ENCODE measurements at places on chromosomes 13 and 19.

GRCh38 chr19:46896076-46896794, 35.4 kb downstream of the ARHGAP35 start:
- DNase-seq = no peak

- DNase-seq = no peak
These were observed 241.6 kb upstream of the MAB21L1 start for GRCh38 chr13:35718084-35718483.

DNA sequence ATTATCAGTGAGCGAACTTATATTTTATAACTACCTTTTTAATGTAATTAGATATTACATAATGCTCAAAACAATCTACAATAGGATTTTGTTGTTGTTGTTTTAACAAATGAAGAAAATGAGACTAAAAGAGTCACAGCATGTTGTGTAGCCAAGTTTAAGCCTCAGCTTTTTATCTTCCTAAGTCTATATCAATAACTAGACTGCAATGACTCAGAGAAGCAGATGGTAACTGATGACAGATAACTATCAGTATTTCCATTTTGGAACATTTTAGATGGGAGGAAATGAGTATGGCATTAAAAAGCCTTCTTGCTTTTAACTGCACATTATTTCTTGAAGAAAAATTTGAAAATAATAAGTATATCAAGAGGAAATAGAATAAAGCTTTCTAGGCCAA, 825.2 kb downstream of the SLITRK1 start:
- DNase-seq = no peak

DNA sequence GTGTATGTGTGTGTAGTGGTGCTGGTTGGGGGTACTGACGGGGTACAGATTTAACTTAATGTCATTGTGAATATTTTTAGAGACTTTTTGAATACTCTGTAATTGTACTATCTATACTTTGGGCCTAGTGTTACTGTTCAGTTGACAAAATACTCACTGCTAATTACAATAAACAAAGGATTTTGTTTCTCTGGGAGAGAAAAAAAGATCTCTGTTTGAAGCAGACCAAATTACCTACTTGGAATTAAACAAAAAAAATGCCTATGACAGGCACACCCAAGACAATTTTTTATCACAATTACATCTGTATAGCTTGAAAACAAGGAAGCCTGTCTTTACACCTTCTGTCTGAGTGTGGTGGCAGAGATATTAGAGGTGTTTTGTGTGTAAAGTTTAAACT, 45.1 kb downstream of the OLFM4 start:
- DNase-seq = no peak

DNA sequence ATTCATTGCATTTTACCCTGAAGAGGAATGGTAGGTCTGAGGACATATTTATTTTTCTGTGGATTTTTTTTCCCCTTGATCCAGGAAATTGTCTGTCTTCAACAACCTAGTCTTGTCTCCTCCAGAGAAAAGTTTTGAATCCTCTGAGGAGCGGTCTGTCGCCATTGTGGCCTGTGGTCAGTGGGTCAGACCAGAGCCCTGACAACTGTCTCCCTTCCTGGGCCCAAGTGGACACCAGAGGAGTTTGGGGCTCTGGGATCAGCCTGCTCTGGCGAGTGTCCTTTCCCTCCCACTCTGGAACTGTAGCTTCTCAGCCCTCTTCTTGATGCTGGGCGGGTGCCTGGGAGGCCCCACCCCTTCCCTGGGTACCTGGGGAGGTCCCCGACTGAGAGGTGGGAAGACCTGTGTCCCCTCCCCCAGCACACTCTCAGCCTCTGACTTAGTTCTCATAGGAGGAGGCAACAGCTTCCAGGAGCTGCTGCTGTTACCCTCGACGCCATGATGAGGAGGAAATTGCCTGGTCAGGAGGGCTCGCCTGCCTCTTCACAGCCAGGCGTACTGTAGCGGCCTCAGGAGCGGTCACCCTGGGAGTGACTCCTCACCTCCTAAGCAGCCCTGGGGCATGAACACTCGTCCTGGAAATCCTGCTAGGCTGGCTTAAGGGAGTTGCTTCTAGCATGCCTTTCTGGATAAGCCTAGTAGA, 110.3 kb downstream of the GGACT start:
- DNase-seq = no peak

GRCh38 chr19:52990759-52991418, 22.8 kb upstream of the ERVV-1 start:
- DNase-seq = no peak

DNA sequence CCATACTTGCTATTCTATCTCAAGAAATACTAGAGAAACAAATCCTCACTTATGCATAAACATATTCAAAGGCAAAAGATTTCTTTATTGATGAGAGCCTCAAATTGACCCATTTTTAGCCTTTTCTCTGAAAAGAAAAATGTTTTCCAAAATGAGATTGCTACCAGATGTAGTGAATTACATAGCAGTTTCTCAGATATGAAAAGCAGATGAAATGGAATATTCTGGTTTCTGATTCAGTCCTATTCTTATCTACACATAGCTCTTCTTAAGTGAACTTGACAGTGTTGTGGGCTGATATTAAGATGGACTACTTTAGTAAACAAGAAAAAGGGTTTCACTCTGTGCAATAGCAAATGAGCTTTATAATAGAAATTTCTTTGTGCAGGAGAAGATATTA, 183.5 kb downstream of the DNAJC15 start:
- DNase-seq = no peak

- peak; percentile 68 for DNase-seq
These were observed 74.9 kb downstream of the ALOX5AP start for GRCh38 chr13:30810261-30810701.

DNA sequence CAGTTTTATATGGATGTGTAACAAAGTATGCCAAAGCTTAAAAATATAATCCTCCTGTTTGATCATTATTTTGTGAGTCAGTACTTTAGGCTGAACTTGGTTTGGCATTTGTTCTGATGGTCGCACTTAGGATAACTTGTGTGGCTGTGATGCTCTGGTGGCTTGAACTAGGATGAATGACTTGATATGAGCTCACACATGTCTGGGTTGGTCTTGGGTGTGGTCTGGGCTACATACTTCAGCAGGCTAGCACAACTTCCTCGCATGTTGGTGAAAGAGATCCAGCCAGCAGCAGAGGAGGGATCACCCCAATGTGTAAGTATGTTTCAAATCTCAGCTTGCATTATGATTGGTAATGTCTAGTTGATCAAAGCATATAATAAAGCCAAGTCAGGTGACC, 969.1 kb upstream of the PCDH9 start:
- no peak for DNase-seq

GRCh38 chr13:41709511-41709910, 251.4 kb downstream of the VWA8 start:
- no peak for DNase-seq

- no peak for DNase-seq
These were observed 39.3 kb downstream of the C13orf46 start for GRCh38 chr13:113934576-113934975.

GRCh38 chr19:48194041-48194843, 23.8 kb downstream of the ZSWIM9 start:
- no peak for DNase-seq

DNA sequence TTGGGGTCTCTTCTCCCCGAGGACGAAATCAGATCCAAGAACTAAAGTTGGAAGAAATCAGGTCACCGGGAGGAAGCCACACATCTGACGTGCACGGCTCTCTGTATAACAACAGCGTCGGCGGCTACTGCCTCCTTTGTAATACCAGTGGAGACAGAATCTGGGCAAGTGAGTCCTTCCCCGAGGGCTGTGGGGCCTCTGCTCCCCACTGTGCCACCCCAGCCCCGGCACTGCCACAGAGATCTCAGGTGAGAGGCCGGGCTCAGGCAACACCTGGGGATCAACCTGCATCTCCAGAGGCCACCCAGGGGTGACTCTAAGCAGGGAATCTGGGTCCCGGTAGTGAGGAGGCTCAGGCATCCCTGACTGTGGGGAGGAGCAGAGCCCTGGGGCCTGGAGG, 33.7 kb upstream of the C13orf46 start:
- no peak for DNase-seq

GRCh38 chr19:7676376-7676775, 514 bp upstream of the MCEMP1 start:
- DNase-seq = no peak

DNA sequence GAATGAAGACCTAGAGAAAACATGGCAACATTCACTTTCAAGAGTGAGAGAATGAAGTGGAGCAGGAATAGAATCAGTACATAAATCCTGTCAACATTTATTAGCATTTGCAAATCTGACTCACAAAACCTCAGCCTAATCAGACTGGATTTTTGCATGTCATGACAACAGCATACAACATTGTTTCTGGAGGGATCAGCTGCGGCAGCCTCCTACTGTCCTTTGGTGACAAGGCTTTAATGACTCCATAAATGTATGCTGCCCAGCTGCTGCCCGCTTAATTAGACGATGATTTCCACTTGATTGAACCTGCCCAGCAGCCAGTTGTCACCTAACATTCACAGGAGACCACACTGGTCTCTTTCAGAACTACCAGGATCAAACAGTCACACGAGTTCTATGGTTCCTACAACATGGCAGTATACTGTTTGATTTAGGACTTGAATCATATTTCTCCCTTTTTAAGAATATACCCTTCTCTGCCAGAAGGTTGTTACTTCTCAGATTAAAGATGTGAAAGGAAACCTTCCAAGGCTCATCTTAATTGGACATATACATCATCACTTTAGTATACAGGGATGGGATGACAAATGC, 9.3 kb downstream of the EBPL start:
- no peak for DNase-seq

GRCh38 chr13:96925477-96925876, 68.8 kb downstream of the OXGR1 start:
- no peak for DNase-seq

DNA sequence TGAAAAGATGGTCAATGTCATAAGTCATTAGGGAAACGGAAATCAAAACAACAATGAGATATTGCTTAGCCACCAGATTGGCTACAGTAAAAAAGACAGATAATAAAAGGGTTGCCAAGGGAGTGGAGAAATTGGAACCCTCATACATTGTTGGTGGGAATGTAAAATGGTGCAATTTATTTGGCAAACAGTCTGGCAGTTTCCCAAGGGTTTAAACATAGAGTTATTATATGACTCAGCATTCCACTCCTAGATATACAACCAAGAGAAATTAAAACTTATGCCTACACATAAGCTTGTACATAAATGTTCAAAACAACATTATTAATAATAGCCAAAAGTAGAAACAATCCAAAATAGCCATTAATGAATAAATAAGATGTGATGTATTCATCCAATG, 9.9 kb upstream of the ZNF227 start:
- DNase-seq = no peak
